ENCODE measurements at places on chromosomes 5 and 9.

GRCh38 chr5:130912088-130912487, 253.0 kb downstream of the HINT1 start:
- no peak for DNase-seq

DNA sequence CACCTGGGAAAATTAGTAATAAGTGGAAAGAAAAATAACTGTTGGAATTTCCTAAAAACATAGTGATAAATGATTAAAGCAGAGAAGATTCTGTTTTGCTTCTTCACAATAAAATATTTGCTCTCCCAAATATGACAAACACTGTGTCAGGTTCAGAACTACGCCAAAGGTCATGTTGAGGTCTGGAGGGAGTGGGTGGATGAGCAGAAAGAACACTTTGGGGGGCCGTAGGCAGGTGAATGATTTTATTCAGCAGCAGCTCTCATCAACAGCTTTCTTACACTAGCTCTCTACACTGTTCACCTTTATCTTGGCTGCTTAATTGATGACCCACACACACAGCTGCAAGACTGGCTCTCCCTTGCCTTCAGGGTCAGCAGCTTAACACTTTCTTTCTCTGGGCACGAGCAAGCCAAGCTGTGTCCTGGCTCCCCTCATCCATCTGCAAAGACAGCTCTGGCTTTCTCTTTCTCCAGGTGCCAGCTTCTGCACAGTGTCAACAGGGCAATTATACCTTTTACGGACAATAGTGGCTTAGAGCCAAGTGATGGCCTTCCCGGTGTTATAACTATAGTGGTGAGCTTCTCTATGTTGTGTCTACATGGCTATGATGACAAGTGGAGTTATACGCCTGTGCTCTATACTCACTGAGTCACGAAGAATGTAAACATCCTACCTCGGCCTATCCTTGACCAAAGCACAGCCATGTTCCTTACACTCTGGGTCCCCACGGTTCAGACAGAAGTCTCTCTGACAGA, 18.9 kb upstream of the GPX8 start:
- DNase-seq: no peak

DNA sequence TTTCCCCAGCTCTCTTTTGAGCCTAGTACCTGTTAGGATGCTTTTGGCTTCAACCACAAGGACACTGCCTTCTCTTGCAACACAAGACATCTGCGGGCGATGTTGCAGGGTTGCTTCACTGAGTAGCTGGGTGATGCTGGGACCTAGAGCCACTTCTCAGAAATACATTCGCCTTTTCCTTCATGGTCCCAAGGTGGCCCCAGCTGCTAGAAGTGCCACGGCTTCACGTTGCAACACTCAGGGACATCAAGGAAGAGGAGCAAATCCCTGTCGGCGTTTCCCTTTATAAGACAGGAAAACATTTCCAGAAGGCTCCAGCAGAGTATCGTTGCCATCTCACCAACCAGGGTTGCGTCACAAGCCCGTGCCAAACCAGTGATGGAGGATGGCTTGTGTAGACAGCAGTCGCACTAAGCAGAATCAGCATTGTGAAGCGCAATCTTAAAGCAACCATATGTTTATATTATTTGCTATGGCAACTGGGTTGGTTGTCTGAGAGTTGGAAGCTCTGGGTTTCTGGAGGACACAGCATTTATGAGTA, 62.7 kb downstream of the ANKRD33B start:
- DNase-seq: no peak

DNA sequence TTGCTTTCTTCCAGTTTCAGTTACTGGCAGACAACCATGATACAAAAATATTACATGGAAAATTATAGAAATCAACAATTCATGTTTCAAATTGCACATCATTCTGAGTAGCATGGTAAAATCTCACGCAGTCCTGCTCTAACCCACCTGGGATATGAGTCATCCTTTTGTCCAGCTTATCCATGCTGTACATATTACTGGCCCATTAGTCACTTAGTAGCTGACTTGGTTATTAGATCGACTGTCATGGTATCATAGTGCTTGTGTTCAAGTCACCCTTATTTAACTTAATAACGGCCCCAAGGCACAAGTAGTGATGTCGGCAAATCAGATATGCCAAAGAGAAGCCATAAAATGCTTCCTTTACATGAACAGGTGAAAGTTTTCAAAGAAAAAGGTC, 41.2 kb downstream of the NADK2 start:
- no peak for DNase-seq

DNA sequence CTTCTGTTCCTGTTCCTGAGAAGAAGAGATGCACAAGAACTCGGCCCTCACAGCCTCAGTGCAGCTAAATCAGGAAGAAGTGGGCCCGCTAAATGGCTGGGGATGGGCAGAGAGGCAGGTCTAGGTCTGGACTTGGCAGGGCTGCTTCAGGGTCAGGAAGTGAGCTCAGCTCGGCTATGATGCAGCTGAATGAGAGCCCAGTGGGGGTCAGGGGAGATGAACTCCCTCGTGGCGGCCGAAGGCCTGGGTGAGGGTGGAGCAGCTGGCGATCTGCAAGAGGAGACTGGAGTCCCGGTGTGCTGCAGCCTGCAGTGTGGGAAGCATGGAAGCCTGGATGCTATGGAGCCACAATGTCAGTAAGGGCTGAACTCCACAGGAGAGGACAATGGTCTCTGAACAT, 466.2 kb downstream of the SPOCK1 start:
- DNase-seq: no peak

- DNase-seq: no peak
These were observed 84.6 kb downstream of the HMHB1 start for GRCh38 chr5:143896516-143896915.

- no peak for DNase-seq
These were observed 16.0 kb upstream of the JADE2 start for GRCh38 chr5:134509308-134510040.

GRCh38 chr5:24831989-24832388, 187.2 kb upstream of the CDH10 start:
- no peak for DNase-seq

DNA sequence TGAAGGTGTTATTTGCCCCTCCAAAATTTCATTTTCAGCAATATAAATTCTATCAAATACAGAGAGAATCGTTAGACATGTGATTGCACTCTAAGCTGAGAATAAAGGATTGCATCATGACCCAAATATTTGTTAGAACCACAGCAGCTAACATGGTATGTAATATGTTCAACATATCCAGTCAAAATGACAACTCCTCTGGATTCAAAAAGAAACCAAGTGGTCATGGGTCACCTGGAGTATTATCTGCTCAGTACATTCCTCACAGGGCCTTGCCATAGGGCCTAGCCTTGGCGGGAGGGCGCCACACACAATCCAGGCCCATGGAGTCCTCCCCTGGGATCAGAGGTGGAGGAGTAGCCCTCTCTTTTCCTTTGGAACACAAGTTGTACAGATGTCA, 179.2 kb downstream of the HSD17B3 start:
- DNase-seq: no peak

DNA sequence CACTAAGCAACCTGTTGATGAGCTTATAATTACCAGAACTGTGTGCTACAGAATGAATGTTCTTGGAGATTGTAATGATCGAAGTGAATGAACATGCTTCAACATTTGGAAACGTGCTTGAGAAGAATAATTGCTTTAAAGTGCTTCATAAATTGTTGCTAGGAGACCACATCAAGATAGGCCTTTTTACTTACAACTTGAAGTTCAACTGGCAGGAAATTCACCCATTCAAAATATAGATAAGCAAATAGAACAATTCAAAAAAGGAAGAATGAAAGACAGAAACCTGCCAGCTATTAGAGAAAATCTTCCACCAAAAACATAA, 38.0 kb upstream of the SLC44A1 start:
- no peak for DNase-seq

DNA sequence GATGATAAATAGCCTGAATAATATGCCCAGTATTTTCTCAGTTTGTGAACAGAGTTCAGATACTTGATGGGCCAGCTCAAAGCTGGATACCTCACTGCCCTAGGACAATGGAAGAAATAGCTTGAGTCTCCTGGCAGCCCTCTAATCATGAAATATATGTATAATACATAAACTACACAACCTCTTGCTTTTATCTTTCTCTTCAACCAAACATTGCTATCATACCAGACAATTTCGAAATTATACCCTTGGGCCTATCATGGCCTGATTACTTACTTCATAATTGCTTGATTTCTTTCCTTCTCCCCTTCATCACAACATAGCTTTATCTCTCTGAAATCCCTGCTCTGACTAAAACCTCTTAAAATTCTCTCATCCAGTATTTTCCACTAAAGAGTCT, 1144.9 kb upstream of the C9orf72 start:
- no peak for DNase-seq

DNA sequence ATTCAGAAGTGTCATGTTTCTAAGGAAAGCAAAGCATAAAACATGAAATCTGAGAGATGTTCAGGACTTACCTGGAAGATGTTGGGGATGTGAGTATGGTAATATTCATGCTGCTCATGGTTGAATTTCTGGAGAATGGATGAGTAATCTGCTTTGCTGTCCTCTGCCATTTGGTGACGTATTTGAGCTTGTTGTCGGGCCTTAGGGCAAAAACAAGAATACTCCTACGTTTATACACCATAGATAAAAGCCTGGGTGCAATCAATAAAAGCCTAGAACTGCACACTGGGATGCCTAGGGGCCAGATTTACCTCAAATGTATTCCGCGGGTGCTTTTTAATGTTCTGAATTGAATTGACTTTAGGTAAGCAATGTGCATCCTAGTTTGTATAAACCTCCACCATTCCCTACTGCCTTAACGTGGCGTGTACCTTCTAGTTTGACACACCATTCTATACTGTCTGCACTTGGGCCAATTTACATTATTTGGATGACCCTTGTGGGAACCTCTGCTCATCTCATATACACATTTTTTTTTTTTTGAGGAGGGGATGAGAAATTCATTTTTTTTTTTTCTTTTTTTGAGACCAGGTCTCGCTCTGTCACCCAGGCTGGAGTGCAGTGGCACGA, 94.4 kb downstream of the USP20 start:
- no peak for DNase-seq

All from NCI-H1694 (cell line).